ENCODE measurements at places on chromosomes 6 and 20.

- no peak for DNase-seq
These were observed 22.9 kb downstream of the ARHGAP18 start for GRCh38 chr6:129686941-129687627.

GRCh38 chr20:10629946-10630650, 43.7 kb downstream of the JAG1 start:
- DNase-seq: no peak

GRCh38 chr20:3672547-3673171, 9.2 kb downstream of the ADAM33 start:
- no peak for DNase-seq

DNA sequence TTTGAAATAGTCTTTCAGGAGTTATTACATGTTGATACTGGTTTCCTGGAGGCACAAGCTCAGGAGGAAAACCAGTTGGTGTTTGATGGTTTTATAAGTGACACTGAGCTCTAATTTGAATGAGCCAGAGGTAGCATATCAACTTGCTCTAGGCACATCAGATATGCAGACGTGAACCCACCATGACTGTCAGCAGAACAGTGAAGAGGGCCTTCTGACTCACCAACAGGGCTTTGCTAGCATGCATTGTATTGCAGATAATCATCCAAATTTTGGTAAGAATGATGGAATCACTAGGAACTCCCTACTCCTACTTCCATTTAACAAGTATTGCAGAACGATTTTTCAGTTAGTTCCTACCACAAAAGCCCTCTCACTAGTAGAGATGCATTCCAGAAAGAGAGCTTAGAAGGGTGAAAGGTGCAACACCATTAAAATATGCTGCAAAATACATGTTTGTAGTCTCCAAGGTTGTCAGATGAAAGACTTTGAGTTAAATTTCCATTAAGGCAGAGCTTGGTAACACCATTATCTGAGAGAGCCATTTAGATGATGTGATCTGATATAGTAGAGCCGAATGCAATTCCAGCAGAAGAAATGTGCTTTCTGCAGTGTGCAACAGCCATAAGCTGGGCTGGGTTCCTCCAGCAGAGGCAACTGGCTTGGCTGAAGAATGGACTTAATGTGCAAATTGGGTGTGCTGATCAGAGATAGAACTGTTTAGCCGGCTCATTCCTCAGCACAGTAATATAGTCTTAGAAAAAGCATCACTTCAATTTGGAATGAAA, 968.7 kb upstream of the ADGRB3 start:
- no peak for DNase-seq

DNA sequence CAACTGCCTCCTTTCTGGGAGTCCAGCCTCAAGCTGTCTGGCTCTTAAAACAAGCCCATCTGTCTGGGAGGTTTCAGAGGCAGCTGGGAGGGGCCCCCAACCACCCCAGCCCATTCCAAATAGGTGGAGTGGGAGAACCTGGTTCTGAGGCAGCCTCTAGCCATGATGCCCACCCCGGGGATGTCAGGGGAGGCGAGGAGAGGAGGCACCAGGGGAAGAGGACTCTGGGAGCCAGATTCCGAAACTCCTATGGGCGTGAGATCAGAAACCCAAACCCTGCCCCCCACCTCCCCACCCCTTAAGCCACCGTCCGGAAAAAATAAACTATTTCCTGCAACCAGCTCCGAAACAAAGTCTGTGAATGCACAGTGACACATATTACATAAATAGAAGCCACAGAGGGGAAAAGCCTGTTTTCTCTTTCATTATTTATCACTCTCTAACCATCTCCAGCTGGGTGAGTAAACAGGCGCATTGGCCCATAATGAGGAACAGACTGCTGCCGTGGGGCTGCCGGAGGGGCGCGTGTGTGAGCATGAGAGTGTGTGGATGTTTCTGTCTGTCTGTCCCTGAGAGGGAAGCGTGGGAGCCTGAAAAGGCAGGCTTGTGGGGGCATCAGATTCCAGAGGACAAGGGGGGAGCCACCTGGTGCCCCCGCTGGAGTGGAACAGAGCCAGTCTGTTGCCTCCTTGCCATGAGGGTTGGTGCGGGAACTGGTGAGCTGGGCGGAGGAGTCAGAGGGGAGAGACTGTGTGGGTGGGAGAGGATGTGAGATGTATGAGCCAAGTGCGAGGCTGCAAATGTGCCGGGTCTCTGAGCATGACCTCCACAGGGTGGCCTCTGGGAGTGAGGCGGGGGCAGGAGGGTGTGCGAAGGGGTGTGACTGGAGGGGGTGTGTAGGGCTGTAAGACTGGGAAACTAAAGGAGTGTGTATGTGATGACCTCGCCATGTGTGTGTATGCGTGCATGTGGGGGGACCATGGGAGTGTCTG, 14.3 kb upstream of the FOXP4 start:
- DNase-seq: peak; percentile 20

DNA sequence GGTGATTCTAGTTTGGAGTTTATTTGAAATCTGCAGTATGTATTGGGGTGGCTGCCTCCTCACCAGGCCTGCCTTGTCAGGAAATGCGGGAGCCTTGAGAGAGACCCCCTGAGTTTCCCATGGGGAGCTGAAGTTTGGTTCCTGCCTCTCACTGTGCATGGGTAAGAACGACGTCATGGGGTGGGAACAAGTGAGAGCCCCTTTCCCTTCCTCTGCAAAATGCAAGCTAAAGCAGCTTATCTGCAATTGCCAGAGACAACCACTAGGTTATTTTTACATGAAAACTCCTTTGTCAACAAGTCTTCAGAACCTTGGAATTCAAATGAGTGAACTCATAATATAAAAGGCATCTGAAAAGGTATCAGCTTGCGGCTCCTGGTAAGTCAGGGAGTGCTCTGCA, 58.4 kb downstream of the TMEM170B start:
- DNase-seq: no peak

DNA sequence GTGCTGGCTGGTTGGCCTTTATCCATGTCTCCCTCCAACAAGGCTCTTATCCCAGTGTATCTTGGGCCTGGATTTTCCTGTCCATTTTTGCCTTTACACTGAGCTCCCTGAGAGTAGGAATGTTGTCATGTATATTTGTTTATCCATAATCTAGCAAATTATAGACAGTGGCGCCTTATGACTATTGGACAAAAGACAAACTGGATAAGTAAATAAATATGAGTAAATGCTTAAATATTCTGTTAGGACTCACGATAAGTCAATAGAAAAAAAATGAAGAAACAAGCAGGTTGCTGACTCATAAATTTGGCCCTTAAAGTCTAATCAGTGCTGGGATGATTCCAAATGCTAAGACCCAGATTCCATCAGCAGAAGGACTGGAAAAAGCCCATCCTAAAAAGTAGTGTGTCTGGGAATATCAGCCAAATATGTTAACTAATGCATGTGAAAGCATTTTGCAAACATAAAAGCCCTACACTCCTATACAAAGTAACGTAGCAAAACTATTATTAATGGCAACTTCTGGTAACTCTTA, 55.0 kb upstream of the PCSK2 start:
- no peak for DNase-seq
